HT-29 (cell line): ENCODE measurements at places on chromosomes 5 and 9.

GRCh38 chr5:175096469-175097165 lies 347.4 kb downstream of the DRD1 start:
- no peak for DNase-seq

DNA sequence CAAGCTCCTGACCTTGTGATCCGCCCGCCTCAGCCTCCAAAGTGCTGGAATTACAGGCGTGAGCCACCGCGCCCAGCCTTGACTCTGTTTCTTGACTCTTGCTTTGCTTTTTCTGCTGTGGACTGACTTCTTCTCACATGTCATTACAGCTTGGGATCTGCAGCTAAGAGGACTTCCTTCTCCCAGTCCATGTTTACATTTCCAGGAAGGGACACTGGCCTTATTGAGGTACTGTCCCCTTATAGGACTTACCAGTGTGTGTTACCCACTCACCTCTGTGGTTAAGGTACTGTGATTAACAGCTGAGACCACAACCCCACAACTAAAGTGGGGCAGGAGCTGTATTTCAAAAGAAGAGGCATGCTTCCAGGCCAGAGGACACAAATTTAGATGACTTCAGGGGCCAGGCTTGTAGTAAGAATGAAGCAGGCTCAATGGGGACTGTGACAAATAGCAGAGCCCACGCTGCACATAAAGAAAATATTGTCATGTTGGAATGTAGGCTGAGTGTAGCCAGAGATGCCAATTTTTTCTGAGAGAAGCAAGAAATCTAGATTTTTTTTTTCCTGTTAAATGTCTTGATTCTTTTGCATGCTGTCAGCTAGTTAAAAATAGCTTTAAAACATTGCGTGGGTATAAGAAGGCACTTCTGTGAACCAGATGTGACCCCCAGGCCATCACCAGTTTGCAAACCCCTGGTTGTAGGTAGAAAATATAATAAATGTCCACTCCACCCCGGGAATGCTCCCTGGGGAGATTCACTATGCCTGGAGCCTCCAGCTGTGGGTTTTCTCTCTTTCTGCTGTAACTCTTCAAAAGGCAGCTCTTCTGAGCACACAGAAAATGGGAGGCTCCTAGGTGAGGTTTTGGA lies 75.0 kb downstream of the PTPDC1 start:
- DNase-seq: no peak

- no peak for DNase-seq
Observed at GRCh38 chr5:158530115-158530514, 569.6 kb downstream of the EBF1 start.

DNA sequence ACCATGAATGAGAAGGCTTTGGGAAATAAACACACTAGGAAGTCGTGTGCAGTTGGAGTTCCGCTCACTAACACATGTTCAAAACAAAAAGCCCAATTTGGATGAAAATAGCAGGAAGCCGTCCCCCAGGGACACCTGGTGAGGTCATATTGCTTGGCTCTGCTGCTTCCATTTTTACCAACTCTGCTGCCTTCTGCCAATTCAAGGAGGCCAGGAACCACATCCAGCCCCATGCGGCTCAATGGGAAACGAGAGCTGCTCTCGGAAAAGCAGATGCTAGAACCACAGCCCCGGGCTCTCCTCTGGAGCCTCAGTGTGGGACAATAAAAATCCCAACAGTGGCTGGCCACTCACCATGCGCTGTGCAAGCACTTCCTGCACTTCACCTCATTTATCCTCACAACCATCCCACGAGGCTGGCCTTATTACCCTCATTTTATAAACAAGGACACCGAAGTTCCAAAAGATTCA lies 13.4 kb downstream of the ADAM19 start:
- no peak for DNase-seq
